GOT3 (cell line): ENCODE measurements at places on chromosomes 6 and 20.

- DNase-seq, result no peak
Measured at GRCh38 chr6:81808851-81809570, 56.5 kb upstream of the TENT5A start.

- DNase-seq, result no peak
Measured at GRCh38 chr20:51668947-51669346, 99.2 kb downstream of the ATP9A start.

- no peak for DNase-seq
Measured at GRCh38 chr6:107564589-107564951, 74.7 kb downstream of the SOBP start.

DNA sequence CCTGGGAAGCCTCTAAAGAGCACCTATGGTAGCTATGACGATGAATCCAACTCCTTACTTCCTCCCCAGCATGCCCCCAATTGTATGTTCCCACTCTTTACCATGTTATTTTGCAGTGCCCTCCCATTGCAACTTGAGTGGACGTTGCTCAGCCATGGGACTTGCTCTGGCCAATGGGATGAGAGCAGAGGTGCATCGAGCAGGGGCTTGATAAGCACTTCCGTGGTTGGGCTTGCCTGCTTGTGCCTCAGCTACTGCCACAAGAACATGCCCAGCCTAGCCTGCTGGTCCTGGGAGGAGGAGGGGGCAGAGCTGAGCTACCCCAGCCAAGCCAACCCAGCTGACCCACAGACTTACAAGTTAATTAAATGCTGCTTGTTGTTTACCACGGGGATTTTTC lies 71.1 kb upstream of the CTNNBL1 start:
- DNase-seq, result no peak

DNA sequence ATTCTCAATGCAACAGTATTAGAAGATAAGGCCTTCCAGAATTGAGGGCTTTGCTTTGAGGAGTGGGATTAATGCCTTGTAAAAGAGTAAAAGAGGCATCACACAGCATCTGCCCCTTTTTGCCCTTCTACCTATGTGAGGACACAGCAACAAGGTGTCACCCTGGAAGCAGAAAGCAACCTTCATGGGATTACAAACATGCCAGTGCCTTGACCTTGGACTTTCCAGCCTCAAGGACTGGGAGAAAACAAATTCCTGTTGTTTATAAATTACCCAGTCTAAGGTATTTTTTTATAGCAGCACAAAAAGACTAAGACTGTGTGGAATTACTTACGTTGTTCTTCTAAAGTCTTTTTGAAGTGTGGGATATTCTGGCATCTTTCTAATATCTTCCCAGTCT lies 150.0 kb upstream of the SLC22A16 start:
- DNase-seq, result no peak

DNA sequence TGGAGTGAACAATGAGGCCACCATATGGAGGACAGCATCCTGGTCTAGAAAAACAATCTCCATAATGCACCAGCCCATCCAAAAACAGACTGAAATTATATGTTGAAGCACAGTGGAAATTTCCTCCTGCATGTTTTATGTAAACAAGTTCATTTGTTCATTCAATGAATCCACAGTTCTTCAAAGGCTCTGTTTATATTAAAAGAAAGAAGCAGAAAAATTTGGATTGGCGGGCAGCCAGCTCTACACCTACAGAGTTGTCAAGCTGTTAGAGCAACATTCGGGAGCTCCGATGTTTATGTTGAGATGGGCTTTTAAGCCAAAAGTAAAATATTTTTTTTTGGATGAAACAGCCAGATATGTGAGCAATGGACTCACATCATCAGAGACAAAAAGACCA lies 395.3 kb upstream of the SULF2 start:
- no peak for DNase-seq

- DNase-seq, result no peak
Measured at GRCh38 chr6:10368861-10369260, 46.0 kb downstream of the TFAP2A start.

GRCh38 chr6:88870717-88871330 lies 92.6 kb downstream of the RNGTT start:
- no peak for DNase-seq

- no peak for DNase-seq
Measured at GRCh38 chr6:47096211-47096895, 54.2 kb upstream of the ADGRF1 start.

DNA sequence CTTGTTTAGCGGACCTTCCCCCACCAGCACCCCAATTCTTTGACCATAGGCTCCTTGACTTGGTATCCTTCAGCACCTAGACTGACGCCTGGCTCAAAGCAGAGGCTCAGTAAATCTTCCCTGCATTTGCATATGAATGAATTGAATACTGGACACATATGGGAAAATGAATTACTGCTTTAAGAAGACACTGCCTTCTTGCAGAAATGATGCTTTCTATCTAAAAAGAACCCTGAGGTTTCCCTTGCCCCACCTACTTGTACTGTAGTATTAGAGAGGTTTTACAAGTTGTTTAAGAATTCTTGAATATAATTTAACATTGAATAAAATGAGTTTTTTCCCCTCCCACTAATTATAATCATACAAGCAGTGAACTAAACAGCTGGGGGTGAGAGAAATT lies 190.7 kb downstream of the SAMD5 start:
- no peak for DNase-seq

- no peak for DNase-seq
Measured at GRCh38 chr6:14674867-14675648, 557.5 kb downstream of the CD83 start.

DNA sequence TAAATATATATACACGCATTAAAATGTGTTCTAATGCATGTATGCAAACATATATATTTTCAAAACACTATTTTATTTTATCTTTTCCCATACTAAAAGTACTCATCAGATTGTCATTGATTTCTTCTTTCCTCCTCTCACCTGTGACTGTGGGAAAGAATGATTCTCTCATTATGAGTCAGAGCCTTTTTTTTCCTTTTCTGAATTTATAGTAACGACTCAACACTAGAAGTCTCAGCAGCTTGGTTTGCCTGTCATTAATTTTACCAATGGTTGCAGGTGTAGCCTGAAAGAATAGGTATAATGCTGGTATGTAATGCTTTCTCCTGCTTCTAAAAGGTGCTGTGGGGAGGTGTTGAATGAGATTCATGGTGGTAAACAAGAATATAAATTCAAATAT lies 328.7 kb downstream of the UTRN start:
- DNase-seq, result no peak

- no peak for DNase-seq
Measured at GRCh38 chr6:53300656-53301551, 47.8 kb downstream of the ELOVL5 start.

DNA sequence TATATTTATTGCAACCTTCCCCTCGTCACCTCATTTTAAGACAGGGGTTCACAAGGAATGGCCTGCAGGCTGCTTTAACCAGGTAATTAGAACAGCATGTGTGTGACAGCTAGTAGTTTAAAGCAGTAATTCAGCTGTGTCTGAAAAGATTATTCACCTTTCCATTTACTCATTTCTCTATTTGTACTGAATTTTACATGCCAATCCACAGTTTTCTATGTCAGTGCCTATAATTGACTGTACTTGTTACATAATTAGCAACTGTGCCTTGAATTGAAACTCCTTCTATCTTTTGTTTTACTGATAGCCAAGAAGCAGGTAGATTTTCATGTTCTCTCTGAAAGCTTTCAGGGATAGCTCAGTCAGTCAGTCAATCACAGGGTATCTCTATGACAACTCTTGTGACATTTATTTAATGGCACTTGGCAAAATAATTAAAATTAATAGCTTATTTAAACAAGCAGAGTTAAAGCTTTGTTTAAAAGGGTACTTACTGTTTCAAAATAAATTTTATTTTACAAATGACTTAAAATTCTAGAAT lies 214.0 kb downstream of the ZFAND3 start:
- no peak for DNase-seq

DNA sequence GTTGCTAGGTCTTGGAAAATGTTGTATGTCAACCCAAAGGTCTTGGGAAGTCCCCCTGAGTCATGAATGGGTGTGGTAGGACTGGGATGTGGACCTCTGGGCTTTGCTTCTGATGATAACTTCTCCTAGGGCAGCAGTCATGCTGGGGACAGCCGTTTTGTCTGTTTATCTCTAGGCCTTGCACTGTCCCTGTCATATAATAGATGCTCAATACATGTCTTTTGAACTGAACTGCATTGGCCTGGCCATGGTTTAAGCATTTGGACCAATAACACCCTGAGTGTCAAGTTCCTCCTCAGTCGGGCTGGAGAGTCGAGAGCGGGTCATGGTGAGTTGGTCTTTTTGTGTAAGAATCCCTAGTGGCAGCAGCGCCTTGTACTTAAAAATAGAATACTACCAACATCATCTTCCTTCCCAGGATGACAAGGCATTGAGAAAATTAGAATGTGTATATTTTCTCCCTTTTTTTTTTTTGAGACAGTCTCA lies 43.1 kb downstream of the E2F3 start:
- no peak for DNase-seq

- no peak for DNase-seq
Measured at GRCh38 chr6:123447315-123447937, 189.3 kb downstream of the TRDN start.

GRCh38 chr20:49851231-49851705 lies 38.6 kb downstream of the SLC9A8 start:
- DNase-seq, result no peak

- no peak for DNase-seq
Measured at GRCh38 chr6:139628270-139628669, 253.8 kb upstream of the CITED2 start.

- no peak for DNase-seq
Measured at GRCh38 chr6:35451354-35452182, 570 bp upstream of the FANCE start.

DNA sequence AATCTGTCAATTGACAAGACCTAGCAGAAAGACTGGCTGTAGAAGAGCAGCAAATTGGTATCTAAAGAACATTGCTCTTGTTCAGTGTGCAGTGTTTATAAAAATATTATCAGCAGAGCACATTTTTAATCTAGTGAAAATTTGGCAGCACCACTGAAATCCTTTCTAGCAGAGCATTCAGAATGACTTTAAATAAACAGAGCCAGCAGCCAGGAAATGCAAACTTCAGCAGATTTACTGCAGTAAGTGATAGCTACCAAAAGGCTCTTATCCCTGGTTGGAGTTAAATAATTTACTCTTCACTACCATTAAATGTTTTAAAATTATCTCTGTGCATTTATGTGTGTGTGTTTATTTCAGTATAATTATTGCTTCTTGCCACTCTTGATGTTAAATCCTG lies 590.9 kb upstream of the CITED2 start:
- no peak for DNase-seq

- DNase-seq, result no peak
Measured at GRCh38 chr6:105759946-105760345, 326.2 kb upstream of the PRDM1 start.

GRCh38 chr20:37895166-37895565 lies 7.8 kb upstream of the VSTM2L start:
- DNase-seq, result no peak

DNA sequence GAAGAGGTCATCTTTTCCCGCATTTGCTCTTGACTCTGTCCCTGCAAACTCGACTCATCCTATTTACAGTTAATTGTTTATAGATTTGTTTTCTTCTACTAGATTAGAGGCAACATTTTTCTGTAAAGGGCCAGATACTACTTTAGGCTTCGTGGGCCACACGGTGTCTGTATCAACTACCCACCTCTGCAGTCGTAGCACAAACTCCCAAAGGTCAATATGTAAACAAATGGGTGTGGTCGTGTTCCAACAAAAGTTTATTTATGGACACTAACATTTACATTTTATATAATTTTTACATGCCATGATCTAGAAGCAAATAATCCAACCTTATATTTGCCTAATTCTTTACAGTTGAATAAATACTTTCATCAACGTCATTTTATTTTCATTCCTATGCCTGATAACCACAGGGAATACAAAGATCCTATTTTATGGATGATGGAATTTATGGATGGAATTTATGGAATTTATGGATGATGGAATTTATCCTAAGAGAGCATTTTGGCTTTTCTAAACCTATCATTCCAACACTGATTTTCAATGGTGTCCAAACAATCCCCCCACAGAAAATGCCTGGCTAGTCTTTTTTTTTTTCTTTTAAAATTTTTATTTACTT lies 232.8 kb downstream of the MYLK4 start:
- DNase-seq, result no peak

GRCh38 chr6:116616737-116617053 lies 416 bp downstream of the RSPH4A start:
- DNase-seq, result no peak

DNA sequence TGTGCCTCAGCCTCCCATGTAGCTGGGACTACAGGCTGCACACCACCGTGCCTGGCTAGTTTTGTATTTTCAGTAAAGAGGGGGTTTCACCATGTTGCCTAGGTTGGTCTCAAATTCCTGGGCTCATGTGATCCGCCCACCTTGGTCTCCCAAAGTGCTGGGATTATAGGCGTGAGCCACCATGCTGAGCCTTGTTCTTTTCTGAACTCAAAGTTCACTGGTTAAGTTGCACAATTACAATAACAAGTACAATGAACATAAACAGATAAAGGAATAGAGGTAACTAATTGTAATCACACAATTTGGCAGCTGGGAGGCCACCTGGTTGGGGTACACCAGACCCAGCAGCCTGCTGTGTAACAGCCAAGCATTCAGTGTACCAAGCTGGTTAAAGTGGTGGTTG lies 6.7 kb downstream of the NUDT3 start:
- no peak for DNase-seq

GRCh38 chr6:168929871-168930450 lies 323.7 kb downstream of the THBS2 start:
- no peak for DNase-seq

DNA sequence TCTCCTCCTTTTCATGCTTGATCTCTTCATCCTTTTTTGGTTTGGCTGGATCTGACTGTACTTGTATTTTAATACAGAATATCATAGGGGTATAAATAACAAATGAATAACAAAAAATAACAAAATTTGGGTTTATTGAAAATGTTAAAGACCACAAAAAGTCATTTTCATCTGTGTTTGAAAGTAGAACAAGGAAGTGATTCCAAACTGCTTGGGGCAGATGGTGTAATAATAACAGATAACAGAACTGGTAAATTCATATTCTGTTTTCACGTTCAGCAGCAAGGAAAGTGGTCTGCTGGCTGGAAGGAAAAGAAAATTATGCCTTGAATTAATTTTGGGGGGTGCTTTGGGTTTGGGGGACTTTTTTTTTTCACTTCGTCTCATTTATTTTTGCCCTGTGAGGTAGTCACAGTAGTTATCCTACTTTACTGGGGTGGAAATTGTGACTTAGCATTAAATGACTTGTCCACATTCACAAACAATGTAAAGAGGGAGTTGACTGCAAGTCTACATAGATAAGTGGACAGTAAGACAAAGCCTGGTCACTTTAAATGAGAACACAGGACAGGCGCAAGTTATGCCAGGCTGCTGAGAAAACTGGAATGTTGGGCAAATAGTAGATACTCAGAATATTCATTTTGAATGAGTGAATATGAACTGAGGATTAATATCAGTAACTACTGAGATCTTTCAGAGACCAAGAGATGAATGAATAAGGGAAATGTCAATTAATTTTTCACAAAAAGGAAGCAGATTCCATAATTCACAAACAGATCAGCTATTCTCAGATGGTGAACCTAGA lies 193.9 kb upstream of the CITED2 start:
- no peak for DNase-seq

DNA sequence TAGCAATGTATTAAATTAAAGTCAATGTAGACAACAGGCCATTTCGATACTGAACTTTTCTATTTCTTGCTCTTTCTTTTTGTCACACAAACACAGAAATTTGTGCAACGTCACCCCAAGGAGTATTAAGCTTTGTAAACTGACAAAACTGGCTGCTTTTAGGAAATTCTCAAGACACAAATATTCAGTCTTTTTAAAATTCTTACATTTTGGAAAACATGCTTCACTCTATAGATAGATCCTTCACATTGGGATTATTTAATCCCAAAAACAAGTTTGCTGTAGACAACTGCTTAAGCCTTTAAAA lies 69.9 kb upstream of the TPD52L1 start:
- DNase-seq, result no peak

GRCh38 chr6:18323935-18324705 lies 59.8 kb upstream of the DEK start:
- no peak for DNase-seq
